ENCODE measurements at places on chromosomes 1 and 21. TPM values are rescaled to one million over a fixed set of nuclear protein-coding genes. Genes with fewer than 3 reads are reported as not detected.

The OR14A16 gene
- total RNA-seq = not detected

The TDRKH gene
- 3.8 TPM for total RNA-seq

The ANKRD35 gene
- 5.5 TPM for total RNA-seq

The TLCD4 gene
- 0.29 TPM for total RNA-seq

The RBP7 gene
- total RNA-seq = not detected

The ARTN gene
- 0.29 TPM for total RNA-seq

The RGS13 gene
- not detected for total RNA-seq

The PUM1 gene
- total RNA-seq = 78.7 TPM

The PPFIA4 gene
- 20.0 TPM for total RNA-seq

The NR1I3 gene
- total RNA-seq = not detected

Data from smooth muscle cell of trachea (primary cell).